ENCODE measurements at places on chromosomes 3 and 15. TPM values are rescaled to one million over a fixed set of nuclear protein-coding genes. Genes with fewer than 3 reads are reported as not detected.

The IQCF5 gene
- total RNA-seq: not detected

- H3K4me1 ChIP-seq: peaks cover 2% of the 10 kb centered on the region
- no peaks in the 10 kb centered on the region for H3K27me3 ChIP-seq
- no peak for DNase-seq
- H3K27ac ChIP-seq: no peak overlapping the region
- no peak overlapping the region for H3K4me3 ChIP-seq
Observed at GRCh38 chr15:99997112-99997651, 263.9 kb upstream of the LYSMD4 start.

GRCh38 chr15:70098153-70098460 lies 390 bp upstream of the TLE3 start:
- peaks cover 21% of the 10 kb centered on the region for H3K36me3 ChIP-seq
- DNase-seq: peak; percentile 43
- peak overlapping the region; percentile 92 for H3K4me3 ChIP-seq
- H3K4me1 ChIP-seq: peaks cover 29% of the 10 kb centered on the region
- H3K27ac ChIP-seq: peak overlapping the region; percentile 100

DNA sequence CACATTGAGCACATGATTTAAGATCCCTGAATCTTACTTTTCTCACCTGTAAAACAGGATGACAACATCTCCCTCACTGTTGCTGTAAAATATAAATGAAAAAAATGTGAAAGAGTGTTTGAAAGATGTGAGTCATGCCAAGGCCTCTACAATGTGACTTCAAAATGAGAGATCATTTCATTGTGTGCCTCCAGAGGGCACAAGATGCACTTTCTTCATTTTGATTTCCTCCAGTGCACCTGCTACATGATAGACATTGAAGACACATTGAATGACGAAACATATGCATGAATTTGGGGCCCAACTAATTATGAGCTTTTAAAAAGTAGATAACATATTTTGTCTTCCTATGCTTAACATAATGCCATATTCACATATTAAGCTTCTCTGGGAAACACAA lies 170.3 kb downstream of the MOBP start:
- H3K27me3 ChIP-seq: peaks cover 8% of the 10 kb centered on the region
- H3K27ac ChIP-seq: no peak overlapping the region
- peak; percentile 4 for DNase-seq
- H3K4me3 ChIP-seq: no peak overlapping the region
- peaks cover 17% of the 10 kb centered on the region for H3K4me1 ChIP-seq
- no peaks in the 10 kb centered on the region for H3K36me3 ChIP-seq

DNA sequence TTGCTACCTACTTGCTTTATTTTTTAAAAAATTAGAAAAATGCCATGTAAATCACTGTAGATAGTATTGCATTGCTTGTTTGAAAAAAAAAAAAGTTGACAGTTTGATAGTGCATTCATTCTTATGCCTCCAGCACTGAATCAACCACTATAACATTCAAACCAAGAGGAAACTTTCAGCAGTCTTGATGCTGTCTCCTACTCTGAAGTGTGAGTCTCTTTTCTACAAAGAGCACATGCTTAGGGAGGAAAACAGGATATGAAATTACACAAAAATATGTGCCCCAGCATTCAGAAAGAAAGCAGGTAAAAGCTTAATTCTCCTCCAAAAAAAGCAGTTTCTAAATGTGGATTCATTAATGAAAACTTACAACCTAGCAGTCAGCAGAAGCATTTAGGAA lies 78.3 kb downstream of the ZBTB20 start:
- H3K27ac ChIP-seq: no peak overlapping the region
- H3K36me3 ChIP-seq: peaks cover 10% of the 10 kb centered on the region
- no peak overlapping the region for H3K4me3 ChIP-seq
- H3K4me1 ChIP-seq: peaks cover 20% of the 10 kb centered on the region

DNA sequence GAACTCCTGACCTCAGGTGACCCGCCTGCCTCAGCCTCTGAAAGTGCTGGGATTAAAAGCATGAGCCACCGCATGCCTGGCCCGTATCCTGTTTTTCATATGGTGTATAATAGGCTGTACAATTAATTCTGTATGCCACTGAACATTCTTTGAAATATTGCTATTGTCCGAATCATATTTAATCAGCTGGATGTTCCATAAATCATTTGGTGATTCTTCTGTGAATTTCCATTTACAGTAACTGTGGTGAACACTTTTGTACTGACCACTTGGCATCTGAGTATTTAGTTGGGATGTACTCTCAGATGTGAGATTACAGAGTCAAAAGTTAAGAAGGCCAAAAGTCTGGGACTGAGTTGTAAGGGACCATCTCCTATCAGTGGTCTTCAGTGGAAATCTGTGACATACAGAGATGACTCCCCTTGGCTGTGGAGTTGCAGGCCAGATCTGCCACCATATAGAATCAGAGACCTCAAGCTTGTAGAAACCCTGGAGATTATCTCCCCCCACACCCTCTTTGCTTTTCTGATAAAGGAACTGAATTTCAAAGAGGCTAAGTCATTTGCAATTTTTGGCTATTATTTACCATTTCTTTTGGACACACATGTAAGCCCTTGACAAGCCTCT lies 25.7 kb upstream of the DYNC1LI1 start:
- DNase-seq: no peak
- no peak overlapping the region for H3K4me3 ChIP-seq
- H3K27ac ChIP-seq: no peak overlapping the region
- peaks cover 10% of the 10 kb centered on the region for H3K27me3 ChIP-seq
- no peaks in the 10 kb centered on the region for H3K36me3 ChIP-seq
- H3K4me1 ChIP-seq: no peaks in the 10 kb centered on the region

- peaks cover 1% of the 10 kb centered on the region for H3K27me3 ChIP-seq
- peaks cover 15% of the 10 kb centered on the region for H3K4me1 ChIP-seq
Observed at GRCh38 chr15:90862964-90863778, 5.2 kb upstream of the FURIN start.

All from activated CD8-positive, alpha-beta T cell treated with anti-CD3 and anti-CD28 coated beads for 36 hours (primary cell).